ENCODE measurements at places on chromosomes 13 and 19. TPM values are rescaled to one million over a fixed set of nuclear protein-coding genes. Genes with fewer than 3 reads are reported as not detected.

The MAST1 gene
- 11.9 TPM for total RNA-seq

The ONECUT3 gene
- total RNA-seq, result 0.05 TPM

DNA sequence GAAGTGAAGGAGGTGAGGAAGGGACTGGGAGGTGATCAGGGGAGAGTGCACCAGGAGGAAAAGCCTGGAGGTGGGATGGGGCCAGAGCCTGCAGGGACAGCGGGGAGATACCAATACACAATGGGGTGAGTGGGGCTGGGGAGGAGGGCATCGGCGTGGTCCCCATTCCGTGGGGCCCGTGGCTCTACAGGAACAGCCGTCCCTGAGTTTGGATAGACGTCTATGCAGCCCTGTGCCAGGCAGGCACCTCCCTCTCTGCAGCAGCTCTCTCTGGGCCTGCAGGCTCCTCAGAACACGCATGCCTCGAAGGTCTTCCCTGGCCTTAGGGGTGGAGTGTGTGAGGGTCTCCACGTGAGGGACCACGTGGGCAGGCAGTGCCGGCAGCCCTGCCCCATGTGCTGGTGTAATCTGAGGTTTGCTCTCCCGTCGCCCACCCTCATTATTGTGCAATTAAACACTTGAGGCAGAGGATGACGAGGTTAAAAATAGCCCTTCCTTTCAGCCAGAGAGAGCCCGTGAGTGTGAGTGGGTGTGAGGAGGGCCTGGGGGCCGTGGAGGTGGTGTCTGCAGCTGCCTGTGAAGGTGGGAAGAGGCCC is 16.5 kb downstream of the C2CD4C start:
- H3K36me3 ChIP-seq, result no peaks in the 10 kb centered on the region
- no peaks in the 10 kb centered on the region for H3K4me1 ChIP-seq
- peaks cover 37% of the 10 kb centered on the region for H3K27me3 ChIP-seq
- H3K4me3 ChIP-seq, result no peak overlapping the region
- no peak for DNase-seq

DNA sequence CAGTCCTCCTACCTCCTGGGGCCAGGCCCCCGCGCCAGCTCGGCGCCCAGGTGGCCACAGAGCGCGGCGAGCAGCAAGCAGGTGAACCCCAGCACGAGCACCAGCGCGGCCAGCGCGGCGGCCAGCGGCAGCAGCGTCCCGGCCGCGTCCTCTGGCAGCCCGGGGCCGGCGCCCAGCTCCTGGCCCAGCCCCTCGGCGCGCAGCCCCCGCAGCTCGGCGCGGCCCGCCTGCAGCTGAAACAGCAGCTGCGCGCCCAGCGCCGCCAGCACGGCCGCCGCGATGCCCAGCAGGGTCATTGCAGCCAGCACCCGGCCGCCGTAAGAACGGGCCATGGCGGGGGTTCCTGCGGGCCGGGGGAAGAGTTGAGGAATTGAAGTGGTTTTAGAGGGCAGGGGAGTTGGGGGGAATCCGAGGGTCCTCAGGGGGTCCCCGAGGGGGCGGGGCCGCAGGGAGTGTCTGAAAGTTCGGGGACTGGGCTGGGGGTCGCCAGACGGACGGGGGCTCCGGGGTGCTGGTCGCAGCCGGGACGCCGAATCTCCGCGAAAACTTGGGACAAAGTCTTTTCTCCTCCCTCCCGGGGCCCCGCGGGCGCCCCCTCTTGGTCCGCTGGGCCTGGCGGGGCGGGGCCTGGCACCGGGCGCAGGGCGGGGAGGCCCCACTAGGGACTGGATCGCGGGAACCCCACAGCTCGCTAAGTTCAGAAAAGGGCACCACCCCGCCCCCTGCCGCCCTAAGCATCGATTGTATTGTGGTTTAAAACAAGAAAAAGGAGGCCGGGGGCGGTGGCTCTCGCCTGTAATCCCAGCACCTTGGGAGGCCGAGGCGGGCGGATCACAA is at the start of gene TMEM221:
Gene TMEM221, minus strand, starts transcription at position 538 of the 837 bp plus-strand sequence. Its CDS starts 206 bp downstream, at position 332.
- peaks cover 14% of the 10 kb centered on the region for H3K4me1 ChIP-seq
- H3K4me3 ChIP-seq, result peak within 1 kb of the TSS; percentile 76
- no peaks in the 10 kb centered on the region for H3K36me3 ChIP-seq
- H3K27me3 ChIP-seq, result no peaks in the 10 kb centered on the region

DNA sequence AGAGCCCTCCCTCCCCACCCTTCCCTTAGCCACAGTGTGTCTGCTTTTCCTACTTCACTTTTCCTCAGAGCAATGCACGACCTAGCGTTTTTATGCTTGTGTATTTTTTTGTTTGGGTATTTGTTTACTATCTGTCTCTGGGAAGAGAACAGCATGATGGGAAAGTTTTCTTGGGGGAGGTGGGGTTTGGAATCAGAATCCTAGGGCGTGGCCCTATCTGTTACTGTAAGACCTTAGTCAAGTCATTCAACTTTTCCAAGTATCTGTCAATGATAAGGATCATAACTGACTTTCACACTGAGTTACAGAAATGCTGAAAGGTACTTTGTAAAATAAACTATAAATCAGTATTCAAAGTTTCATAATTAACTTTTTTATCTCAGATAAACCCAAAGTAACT is 146.3 kb upstream of the WASF3 start:
- no peaks in the 10 kb centered on the region for H3K36me3 ChIP-seq
- DNase-seq, result no peak
- H3K4me3 ChIP-seq, result no peak overlapping the region
- no peaks in the 10 kb centered on the region for H3K4me1 ChIP-seq

Data from PC-9 (cell line).